ENCODE measurements at places on chromosomes 5 and 9.

GRCh38 chr5:96177303-96177869, 215.7 kb upstream of the ELL2 start:
- no peak for DNase-seq

GRCh38 chr5:89981021-89981420, 428.5 kb downstream of the CETN3 start:
- DNase-seq, result no peak

GRCh38 chr5:159525117-159525516, 194.8 kb upstream of the IL12B start:
- no peak for DNase-seq

DNA sequence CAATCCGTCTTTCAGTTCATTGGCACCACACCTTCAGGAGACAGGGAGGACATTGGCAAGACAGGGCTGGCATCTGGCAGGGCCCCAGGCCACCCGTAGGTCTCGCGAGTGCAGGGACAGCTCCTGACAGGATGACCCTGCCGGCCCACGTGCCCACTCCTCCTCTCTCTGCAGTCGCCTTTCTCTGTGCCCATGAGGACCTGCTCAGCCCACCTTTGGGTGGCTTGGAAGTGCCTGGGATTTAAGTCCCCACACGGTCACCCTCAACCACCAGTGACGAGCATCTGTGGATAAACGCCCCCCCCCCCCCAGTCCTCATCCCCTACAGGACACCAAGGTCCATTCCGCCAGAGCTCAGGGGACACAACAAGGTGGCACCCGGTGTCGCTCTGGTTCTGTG, 4.1 kb downstream of the MRPL36 start:
- no peak for DNase-seq

DNA sequence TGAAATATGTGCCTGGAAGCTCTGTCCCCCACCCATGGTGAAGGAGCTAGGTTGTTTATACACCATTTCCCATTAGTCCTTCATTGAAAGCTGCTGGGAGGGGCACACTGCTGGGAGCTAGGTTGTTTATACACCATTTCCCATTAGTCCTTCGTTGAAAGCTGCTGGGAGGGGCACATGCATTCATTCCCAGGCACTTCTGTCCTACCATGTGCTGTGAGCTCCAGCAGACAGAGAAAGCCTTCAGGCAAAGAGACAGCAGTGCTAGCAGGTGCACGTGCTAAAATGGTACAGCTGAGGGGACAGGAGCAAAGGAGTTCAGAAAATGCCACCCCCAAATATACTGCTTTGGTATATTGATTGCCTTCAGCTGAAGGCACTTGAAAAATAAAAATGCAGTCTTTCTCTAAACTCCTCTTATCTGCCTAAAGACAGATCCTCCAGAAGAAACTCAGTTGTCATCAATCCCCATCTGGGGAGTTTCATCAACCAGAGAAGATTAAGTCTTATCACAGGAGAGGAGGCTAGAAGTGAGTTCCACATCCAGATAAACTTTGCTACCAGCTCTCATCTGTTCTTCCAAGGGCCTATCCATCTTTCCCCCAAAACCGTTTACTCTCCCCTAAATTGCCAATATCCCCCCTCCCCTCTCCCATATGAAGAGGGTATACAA, 27.7 kb upstream of the DAPK1 start:
- DNase-seq, result no peak

- DNase-seq, result no peak
Observed at GRCh38 chr5:133427121-133427777, 185.1 kb downstream of the FSTL4 start.

GRCh38 chr9:29390859-29391258, 1817.6 kb upstream of the C9orf72 start:
- no peak for DNase-seq

DNA sequence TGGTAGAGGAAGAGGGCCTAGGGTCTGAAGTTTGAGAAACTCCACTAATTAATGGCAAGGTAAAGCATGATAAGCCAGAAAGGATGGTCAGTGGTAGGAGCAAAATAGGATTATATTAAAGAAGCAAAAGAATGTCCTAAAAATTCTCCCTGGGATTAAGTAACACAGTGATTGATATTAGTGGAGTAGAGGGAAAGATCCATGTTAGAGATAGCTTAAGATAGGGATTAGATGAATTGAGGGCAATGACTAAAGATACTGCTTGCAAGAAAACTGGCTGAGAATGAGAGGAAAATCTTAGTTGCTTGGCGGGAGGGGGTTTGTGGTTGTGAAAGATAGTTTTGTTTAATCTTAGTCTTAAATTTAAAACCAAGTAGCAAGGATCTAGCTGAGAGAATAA, 255.6 kb downstream of the EPB41L4A start:
- DNase-seq, result no peak

- no peak for DNase-seq
Observed at GRCh38 chr5:10689391-10690081, 71.5 kb downstream of the DAP start.

GRCh38 chr9:85228111-85228855, 513.5 kb downstream of the AGTPBP1 start:
- no peak for DNase-seq

- DNase-seq, result no peak
Observed at GRCh38 chr5:4005335-4005734, 409.7 kb downstream of the IRX1 start.

DNA sequence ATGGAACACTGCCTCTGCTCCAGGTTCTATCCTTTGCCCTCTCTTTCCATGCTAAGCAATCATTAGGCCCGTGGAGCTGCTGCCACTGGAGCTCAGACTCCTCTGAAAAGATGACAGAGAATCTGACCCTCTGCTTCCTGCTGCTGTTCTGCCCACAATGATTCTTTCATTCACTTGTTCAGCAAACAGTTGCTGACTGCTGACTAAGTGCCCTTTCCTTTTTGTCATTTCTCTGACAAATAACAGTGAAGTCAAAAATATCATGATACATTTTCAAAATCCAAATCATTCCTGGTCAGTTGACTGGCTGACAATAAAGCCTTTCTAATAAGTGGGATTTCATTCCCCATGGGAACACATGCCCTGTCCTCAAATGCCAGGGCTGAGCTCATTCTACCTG, 110.1 kb downstream of the SIL1 start:
- no peak for DNase-seq

DNA sequence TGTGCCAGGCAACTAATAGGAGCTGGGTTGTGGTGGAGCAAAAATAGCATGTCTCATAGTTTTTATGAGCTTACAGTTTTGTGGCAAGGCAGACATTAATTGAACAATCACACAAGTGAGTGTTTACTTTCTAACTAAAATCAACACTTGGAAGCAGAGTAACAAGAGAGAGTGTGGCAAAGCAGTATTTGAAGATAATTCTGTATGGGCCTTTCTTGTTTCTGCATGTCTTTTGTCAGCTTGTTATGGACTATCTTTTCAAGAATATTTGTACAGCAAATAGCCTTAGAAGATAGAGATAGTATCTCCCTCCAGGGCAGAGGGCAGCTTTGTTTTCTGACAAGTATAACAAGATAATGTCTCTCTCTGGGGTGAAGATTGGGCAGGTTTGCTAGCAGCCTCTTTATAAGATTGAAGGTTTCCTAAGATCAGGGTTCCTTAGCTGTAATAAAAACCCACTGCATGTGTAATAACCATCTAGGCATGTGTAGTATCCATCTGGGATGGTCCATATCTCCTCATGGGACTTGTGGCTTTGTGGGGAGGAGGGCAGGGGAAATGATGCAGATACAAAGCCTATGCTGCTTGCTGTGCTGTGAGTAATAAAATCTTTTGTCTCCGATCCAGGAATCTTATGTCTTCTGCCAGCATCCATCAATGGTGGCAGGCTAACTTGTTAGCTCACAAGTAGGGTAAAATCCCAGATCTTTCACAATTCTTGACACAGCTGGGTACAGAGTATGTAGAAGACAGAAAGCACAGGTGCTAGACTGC, 479.9 kb downstream of the KDM4C start:
- DNase-seq, result no peak

DNA sequence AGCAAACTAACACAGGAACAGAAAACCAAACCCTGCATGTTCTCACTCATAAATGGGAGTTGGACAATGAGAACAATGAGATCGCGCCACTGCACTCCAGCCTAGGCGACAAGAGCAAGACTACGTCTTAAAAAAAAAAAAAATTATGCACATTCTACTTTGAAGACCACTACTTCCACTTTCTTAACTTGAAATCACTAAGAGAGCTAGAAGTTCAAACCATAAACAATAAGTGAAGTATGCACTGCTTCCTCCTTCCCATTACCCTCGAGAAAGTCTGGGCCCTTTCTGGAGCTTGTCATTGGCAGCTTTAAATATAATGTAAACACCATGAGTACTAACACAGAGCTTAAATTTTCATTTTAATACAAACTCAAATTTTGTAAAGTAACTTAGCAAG, 94.9 kb downstream of the TLE1 start:
- no peak for DNase-seq

GRCh38 chr9:16236882-16237281, 633.6 kb downstream of the BNC2 start:
- no peak for DNase-seq

GRCh38 chr5:145222622-145223021, 612.5 kb downstream of the PRELID2 start:
- no peak for DNase-seq

GRCh38 chr5:59674763-59675162, 218.8 kb downstream of the PDE4D start:
- DNase-seq, result no peak

- DNase-seq, result no peak
Observed at GRCh38 chr5:138979684-138980280, 104.6 kb upstream of the LRRTM2 start.

Measured in effector memory CD4-positive, alpha-beta T cell (primary cell).